ENCODE measurements at places on chromosomes 2 and 18.

GRCh38 chr18:46261799-46262198 lies 157.6 kb downstream of the HAUS1 start:
- no peaks in the 10 kb centered on the region for H3K27me3 ChIP-seq
- no peak overlapping the region for H3K27ac ChIP-seq
- DNase-seq, result no peak
- peaks cover 26% of the 10 kb centered on the region for H3K36me3 ChIP-seq

DNA sequence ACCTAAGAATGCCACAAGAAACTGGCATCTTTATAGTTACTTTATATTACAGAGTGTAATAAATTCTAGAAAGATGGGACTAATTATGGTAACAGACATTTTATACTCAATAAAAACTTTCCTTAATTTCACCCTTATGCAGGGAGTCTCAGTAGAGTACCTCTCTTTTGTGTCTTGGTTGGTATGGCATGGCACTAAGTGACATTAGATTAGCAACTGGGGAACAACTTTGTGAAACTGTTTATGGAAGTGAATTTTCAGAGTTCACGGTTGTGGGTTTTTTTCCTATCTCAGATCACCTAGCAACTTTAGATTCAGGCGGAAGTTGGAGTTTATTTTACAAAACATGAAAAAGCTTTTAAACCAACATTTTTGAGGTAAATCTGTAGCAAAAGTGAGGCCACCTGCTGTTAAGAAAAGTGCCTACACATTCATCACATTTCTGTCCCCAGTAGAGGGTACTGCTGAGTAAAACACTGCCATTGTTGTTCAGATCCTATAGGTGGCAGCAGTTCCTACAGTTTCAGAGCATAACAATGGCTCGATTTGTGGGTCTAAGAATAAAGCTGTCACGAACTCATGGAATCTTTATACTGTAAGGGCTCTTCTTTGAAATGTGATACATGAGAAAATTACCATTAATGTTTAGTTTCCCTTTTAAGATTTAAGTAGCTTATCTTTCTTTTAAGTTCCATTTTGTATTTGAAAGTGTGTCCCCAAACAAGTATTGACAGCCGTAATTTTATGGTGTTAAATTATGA lies 117.6 kb downstream of the CAMKMT start:
- H3K27ac ChIP-seq, result no peak overlapping the region
- H3K4me3 ChIP-seq, result no peak overlapping the region
- H3K36me3 ChIP-seq, result no peaks in the 10 kb centered on the region
- H3K4me1 ChIP-seq, result no peaks in the 10 kb centered on the region

- H3K4me1 ChIP-seq, result no peaks in the 10 kb centered on the region
- no peak overlapping the region for H3K27ac ChIP-seq
Measured at GRCh38 chr18:45403341-45404049, 211.8 kb upstream of the SLC14A2 start.

DNA sequence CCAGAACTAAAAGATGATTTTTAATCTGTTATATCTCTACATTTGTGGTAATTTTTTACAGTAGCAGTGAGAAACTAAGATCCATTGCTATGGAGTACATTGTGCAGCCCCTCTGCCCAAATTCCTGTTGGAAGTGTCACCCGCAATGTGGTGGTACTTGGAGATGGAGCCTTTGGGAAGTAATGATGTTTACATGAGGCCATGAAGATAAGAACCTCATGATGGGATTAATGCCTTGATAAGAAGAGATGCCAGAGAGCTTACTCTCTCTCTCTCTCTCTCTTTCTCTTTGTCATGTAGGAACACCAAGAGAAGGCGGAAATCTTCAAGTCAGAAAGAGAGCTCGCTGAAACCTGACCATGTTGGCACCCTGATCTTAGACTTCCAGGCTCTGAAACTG lies 535.4 kb downstream of the PID1 start:
- no peak overlapping the region for H3K27ac ChIP-seq
- DNase-seq, result no peak
- no peaks in the 10 kb centered on the region for H3K36me3 ChIP-seq
- no peak overlapping the region for H3K4me3 ChIP-seq
- H3K4me1 ChIP-seq, result no peaks in the 10 kb centered on the region

- H3K27me3 ChIP-seq, result peaks cover 22% of the 10 kb centered on the region
- H3K36me3 ChIP-seq, result no peaks in the 10 kb centered on the region
- H3K27ac ChIP-seq, result no peak overlapping the region
- H3K4me3 ChIP-seq, result no peak overlapping the region
- no peaks in the 10 kb centered on the region for H3K4me1 ChIP-seq
Measured at GRCh38 chr2:45323344-45323743, 287.7 kb downstream of the SRBD1 start.

DNA sequence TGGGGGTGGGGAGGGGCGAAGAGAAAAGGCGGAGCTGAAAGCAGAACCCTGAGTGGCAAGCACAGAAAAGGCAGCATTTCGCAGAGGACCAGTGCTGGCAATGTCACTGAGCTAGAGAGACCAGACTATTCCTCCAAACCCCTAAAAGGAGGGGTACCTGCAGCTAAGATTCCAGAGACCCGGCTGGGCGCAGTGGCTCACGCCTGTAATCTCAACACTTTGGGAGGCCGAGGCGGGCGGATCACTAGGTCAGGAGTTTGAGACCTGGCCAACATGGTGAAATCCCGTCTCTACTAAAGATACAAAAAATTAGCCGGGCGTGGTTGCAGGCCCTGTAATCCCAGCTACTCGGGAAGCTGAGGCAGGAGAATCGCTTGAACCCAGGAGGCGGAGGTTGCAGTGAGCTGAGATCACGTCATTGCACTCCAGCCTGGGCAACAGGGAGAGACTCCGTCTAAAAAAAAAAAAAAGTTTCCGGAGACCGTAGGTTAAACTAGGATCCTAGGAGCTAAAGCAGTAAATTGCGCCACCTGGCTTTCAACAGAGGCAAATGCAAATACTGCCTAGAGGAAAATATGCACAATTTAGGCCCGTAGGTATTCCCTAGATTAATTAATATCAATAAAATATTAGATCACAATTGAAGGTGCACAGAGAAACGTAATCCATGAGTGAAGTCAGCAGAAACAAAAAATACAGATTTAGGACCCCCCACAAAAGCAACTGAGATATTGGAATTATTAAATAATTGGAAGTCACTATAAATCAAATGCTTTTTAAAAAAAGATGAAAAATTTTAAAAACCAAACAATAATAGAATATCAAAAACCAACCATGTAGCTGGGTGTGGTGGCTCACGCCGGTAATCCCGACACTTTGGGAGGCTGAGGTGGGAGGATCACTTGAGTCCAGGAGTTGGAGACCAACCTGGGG lies 4.9 kb downstream of the UCN start:
- H3K4me1 ChIP-seq, result peaks cover 15% of the 10 kb centered on the region
- peaks cover 41% of the 10 kb centered on the region for H3K27me3 ChIP-seq
- H3K36me3 ChIP-seq, result no peaks in the 10 kb centered on the region
- peak overlapping the region; percentile 67 for H3K4me3 ChIP-seq
- H3K27ac ChIP-seq, result no peak overlapping the region

- peak within 1 kb of the TSS; percentile 89 for H3K27ac ChIP-seq
- H3K4me1 ChIP-seq, result peaks cover 41% of the 10 kb centered on the region
- peak; percentile 33 for DNase-seq
- peak within 1 kb of the TSS; percentile 89 for H3K4me3 ChIP-seq
- peaks cover 29% of the 10 kb centered on the region for H3K27me3 ChIP-seq
Measured at GRCh38 chr18:62324917-62325805, at the start of gene TNFRSF11A. TSS of gene TNFRSF11A (plus strand) at chr18:62325310. CDS start at chr18:62325353, 43 bp downstream.

- H3K36me3 ChIP-seq, result no peaks in the 10 kb centered on the region
- H3K27ac ChIP-seq, result no peak overlapping the region
- H3K27me3 ChIP-seq, result peaks cover 47% of the 10 kb centered on the region
- DNase-seq, result no peak
- no peak overlapping the region for H3K4me3 ChIP-seq
- H3K4me1 ChIP-seq, result peaks cover 5% of the 10 kb centered on the region
Measured at GRCh38 chr2:237540823-237541222, 25.6 kb upstream of the PRLH start.

DNA sequence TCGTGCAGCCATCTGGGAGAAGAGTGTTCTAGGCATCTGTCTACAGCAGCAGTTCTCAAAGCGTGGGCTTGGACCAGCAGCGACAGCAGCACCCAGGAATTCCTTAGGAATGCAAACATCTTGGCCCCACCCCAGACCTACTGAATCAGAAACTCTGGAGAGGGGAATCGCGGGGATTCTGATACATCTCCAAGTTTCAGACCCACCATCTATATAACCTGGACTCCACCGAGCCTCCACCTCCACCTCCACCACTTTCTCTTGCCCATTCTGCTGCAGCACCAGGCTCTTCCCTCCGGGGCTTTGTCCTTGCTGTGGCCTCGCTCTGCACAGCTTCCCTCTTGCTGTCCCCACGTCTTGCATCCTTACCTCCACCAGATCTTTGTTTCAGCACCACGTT lies 256.4 kb downstream of the BCL2 start:
- H3K27ac ChIP-seq, result no peak overlapping the region
- H3K36me3 ChIP-seq, result no peaks in the 10 kb centered on the region

DNA sequence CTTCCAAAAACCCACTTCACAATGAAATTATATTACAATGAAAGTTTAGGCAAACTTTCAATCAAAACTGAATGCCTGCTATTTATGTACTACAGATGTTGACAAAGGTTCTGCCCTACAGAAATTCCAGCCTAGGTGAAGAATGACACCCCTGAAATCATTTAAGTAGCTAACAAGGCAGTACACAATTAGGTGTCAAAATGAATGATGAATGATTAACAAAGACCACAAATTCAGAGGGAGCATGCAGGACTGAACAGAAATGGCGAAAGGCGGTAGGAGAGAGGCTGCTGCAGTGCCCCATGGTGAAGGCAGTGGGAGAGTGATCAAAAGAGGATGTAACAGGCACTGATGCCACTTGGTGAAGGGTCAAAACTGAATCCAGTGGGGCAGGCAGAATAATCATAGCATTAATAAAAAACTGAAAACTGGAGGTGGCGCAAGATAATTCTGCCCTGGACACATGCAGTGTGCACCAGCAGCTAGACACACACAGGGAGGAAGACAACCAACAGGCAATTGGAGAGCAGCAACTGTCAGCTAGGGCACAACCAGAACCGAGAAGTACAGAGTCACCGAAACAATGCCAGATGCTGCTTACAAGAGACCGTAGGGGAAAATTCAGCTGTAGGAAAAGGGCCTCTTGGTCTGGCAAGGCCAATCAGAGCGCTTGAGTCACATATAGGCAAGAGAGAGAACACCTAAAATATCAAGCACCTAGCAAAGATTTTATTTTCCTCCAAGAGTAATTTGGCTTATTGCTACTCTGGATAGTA lies 4.5 kb downstream of the TMEM131 start:
- H3K27ac ChIP-seq, result peak overlapping the region; percentile 68
- DNase-seq, result no peak
- peak overlapping the region; percentile 67 for H3K4me3 ChIP-seq
- H3K4me1 ChIP-seq, result peaks cover 31% of the 10 kb centered on the region

DNA sequence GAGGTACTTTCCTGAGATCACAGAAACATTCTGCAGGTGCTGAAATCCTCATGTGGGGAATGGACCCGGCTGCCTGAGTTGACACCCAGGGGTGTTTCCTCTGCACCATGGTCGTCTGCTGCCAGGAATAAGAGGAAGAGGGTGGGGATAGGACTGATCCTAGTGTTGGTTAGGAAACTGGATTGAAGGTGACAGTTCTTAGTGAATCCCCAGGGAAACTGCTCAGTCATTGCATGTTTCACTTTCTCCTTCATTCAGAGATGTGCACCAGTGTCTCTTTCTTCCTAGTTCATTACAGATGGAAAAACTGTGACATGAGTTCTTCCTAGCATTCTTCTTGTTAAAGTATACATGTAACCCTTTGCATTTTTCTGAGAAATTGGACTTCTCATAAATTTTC lies 294.3 kb downstream of the PTGR3 start:
- no peak overlapping the region for H3K4me3 ChIP-seq
- DNase-seq, result no peak
- peaks cover 3% of the 10 kb centered on the region for H3K4me1 ChIP-seq
- H3K27me3 ChIP-seq, result no peaks in the 10 kb centered on the region
- peaks cover 8% of the 10 kb centered on the region for H3K36me3 ChIP-seq

DNA sequence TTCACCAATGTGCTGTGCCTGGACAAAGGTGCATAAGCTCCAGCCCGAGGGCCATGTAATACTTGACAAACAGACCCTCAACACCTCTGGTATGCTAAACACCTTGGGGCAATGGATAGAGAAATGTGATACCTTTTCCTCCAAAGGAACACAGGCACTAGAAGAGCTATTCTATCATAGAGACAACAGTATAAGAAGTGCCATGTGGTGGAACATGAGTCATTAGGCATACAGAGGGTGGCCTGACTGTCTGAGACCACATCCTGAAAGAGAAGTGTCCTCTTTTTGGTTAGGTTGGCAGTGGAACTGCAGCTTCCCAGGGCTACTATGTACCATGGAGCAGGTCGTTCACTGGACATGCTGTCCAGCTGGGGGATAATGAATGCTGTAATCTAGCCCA lies 153.9 kb downstream of the INSIG2 start:
- no peak overlapping the region for H3K27ac ChIP-seq
- H3K4me3 ChIP-seq, result no peak overlapping the region
- H3K36me3 ChIP-seq, result peaks cover 1% of the 10 kb centered on the region
- no peaks in the 10 kb centered on the region for H3K4me1 ChIP-seq
- no peak for DNase-seq

DNA sequence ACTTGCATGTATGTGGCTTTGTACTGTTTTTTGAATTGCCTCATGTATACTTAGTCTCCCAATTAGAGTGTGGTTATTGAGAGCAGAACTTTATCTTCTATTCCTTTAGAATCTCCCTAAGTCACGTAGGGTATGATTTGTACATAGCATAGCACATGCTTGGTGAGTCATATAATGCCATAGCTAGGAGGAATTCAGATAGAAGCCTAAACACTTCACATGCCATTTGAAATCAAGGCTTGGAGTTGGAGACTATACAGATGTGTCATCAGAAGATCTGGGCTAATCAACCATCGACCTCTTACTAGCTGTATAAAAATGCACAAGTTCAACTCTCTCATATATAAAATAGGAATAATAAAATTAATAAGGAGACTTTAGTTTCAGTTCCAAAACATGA lies 222.6 kb upstream of the ST6GAL2 start:
- no peaks in the 10 kb centered on the region for H3K4me1 ChIP-seq
- no peaks in the 10 kb centered on the region for H3K27me3 ChIP-seq
- no peak for DNase-seq
- no peak overlapping the region for H3K4me3 ChIP-seq
- H3K36me3 ChIP-seq, result no peaks in the 10 kb centered on the region

GRCh38 chr2:236179236-236180075 lies 11.3 kb upstream of the GBX2 start:
- H3K27me3 ChIP-seq, result peaks cover 71% of the 10 kb centered on the region
- DNase-seq, result no peak
- H3K4me1 ChIP-seq, result peaks cover 8% of the 10 kb centered on the region
- peaks cover 3% of the 10 kb centered on the region for H3K36me3 ChIP-seq
- H3K4me3 ChIP-seq, result no peak overlapping the region

DNA sequence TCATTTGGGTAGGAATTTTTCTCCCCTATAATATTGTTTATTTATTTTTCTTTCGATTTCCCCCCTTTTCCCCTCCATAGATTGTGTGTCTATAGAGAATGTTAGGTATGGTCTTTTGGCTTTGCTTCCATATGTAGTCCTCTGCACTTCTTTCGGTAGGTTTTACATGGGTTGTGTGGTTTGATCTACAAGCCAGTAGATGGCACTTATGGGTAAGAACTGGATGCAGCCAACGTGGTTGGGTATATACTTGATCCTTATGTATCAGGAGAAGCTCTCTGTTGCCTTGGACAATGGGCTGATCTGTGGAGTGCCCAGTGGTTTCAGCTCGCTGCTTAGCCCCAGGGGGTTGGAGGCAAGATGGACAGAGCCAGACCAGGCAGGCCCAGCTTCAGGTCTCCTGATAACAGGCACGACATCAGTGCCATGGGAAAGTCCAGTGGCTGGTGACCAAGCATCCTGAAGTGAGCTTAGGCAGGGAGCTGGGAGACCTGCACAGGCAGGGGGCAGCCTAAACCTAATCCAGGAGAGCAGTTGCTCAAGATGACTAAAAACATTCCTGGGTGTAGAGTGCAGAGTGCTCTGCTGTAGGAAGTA lies 488.3 kb downstream of the CCDC85A start:
- H3K4me1 ChIP-seq, result no peaks in the 10 kb centered on the region
- no peak overlapping the region for H3K27ac ChIP-seq
- no peak for DNase-seq
- H3K4me3 ChIP-seq, result no peak overlapping the region
- no peaks in the 10 kb centered on the region for H3K36me3 ChIP-seq
